GM23338 (cell line): ENCODE measurements at places on chromosomes 6 and 20. TPM values are rescaled to one million over a fixed set of nuclear protein-coding genes. Genes with fewer than 3 reads are reported as not detected.

DNA sequence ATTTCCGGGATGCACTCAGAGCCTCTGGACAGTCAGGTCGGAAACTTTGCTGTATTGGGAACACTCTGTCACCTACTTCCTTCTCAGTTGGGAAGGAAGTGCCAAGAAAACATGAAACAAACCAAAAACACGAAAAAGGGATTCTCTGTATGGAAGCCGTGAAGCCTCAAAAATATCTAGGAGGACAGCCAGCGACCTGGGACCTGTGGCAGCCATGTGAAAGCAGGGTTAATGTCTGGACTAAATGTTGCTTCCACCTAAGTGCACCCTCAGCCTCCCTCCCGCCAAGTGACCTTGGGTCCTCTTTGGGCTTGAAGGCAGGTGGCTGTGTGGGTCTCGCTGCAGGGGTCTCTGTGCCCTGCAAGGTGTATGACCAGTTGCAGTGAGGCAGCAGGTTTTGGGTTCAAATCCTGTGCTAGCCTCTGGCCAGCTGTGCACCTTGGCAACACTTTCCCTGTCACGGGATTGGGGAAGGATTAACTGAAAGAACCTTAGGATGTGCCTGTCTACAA is 851 bp downstream of the MAVS start:
- DNase-seq = no peak

GRCh38 chr20:40536808-40537207 is 152.2 kb downstream of the MAFB start:
- DNase-seq = no peak

- DNase-seq = no peak
Observed at GRCh38 chr6:149234051-149234962, 83.2 kb upstream of the TAB2 start.

DNA sequence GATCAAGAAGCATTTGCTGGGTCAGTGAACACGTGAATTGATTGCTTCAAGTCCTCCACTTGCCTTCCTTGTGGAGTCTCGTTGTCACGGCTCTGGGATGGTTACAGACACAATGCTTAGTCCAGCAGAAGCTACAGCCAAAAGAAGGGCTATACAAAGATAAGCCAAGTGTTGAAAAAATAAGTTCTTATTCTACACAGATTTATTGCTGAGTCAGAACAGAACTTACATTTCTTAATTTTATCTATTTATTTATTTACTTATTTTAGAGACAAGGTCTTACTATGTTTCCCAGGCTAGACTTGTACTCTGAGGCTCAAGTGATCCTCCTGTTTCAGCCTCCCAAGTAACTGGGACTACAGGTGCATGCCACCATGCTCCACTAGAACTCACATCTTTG is 199.0 kb downstream of the MYLK4 start:
- no peak for DNase-seq

SLC12A5 gene
- total RNA-seq = 0.35 and 3.5 TPM in 2 replicates

GRCh38 chr6:125832391-125833117 is 41.8 kb downstream of the NCOA7 start:
- DNase-seq = no peak
